ENCODE measurements at places on chromosomes 5 and 9.

- DNase-seq: no peak
These were observed 116.7 kb downstream of the WNK2 start for GRCh38 chr9:93300585-93301081.

DNA sequence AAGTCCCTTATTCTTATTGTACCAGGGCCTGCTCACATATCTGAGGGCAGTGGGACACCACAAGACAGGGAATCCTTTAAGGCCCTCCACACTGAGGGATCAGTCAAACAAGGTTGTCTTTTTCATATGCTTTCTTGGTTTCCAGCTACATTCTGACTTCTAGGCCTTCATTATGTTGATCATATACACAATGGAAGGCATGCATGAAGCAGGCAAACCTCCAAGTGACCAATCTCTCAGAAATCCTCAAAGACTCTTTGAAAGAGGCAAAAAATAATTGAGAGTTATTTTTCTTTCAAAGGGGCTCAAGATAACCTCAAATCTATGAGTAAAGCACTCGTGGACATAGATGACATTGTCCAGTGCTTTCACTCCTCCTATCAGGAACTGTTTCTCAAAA is 1195.9 kb upstream of the ACO1 start:
- DNase-seq: no peak

GRCh38 chr9:80957801-80958200 is 731.5 kb downstream of the TLE1 start:
- no peak for DNase-seq

DNA sequence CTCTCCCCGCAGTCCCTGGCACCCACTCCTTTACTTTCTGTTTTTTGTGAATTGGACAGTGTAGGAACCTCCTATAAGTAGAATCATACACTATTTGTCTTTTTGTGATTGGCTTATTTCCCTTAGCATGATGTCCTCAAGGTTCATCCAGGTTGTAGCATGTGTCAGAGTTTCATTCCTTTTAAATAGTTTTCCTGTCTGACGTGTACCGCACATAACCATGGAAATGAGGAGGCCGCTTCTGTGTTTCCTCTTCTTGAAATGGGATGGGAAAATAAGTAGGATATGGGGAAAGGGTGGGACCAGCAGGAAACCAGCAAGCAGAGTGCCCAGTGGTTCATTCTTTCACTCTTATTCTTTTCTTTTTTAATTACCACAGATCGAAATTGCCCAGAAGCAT is 72.6 kb upstream of the ENTREP1 start:
- no peak for DNase-seq

- no peak for DNase-seq
These were observed 1.0 kb downstream of the CERT1 start for GRCh38 chr5:75510417-75510835.

DNA sequence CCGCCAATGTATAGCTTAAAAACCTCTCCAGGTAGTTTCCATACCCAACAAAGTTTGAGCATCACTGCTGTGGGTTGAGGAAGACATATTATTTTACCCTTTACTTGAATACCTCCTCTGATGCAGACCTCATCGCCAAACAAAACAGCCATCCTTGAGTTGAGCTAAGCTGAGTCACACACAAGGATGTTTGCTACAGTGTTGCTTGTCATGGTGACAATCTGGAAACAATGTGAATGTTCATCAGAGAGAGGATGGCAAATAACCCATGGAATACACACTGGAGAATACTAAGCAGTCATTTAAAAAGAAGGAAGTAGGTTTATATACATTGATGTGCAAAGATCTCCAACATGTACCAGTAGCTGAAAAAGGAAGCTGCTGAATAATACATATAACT is 41.1 kb upstream of the TCF7 start:
- no peak for DNase-seq

GRCh38 chr5:39521098-39521860 is 96.5 kb upstream of the DAB2 start:
- DNase-seq: no peak

GRCh38 chr5:136037001-136037705 is 8.4 kb downstream of the TGFBI start:
- DNase-seq: peak; percentile 64

DNA sequence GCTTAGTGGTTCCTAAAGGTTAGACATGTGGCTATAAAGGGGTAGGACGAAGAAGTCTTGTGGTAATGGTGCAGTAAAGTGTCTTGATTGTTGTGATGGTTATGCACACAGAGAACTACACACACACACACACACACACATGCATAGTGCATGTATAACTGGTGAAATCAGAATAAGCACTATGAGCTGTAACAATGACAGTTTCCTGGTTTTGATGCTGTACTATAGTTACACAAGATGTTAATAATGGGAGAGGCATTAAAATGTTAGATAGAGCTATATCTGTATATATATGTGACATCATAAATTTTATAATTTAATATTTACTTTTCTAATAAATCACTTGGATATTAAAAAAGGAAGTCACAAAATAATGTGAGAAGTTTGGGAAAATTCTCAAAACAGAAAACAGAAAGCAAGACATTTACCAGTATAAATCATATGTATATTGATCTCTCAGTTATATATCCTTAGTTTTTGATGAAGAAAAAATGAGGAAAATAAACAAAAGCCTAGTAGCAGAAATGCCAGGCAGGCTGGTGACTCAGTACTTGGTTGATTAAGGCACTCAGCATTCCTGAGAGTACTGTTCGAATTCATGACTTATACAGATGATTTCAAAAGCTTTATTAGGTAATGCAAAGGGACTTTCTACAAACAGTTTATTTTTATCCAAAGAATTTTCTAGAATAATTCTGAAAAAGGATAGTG is 350.5 kb upstream of the DAB2 start:
- no peak for DNase-seq

- DNase-seq: no peak
These were observed 464.5 kb upstream of the RGMB start for GRCh38 chr5:98308960-98309359.

DNA sequence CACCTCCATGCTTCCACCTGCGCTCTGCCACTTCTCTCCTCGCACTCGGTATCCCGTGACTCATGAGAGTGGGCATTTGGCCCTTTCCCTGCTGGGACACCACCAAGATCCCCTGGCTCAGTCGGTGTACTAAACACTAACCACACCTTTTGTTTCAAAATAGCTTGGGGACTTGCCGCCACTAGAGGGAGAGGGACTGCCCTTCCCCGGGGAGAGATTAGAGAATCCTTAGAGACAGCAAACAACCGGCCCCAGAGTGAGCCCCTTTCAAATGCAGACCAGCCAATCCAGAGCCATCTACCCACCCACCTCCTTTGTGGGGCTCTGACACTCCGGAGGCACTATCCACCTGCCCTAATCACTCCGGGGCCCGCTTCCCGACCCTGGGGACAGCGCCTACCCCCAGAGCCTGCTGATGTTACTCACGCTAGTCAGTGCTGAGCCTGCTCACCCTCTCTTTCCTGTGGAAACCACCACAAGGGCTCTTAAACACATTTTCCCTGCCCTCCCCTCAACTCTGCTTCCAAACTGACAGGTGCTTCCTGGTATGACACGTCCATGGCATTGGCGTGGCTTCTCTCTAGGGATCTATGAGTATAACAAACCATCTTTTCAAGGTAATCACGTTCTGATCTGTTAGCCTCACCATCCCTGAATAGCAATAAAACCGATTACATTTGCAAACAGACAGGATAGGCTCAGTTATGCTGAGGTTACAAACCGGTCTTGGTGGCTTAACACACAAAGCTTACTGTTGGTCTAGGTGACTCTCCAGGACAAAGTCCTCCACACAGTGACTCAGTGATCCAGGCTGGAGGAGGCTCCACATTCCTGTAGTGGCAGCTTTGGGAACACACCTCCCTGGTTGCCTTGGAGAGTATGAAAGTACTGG is 180.1 kb upstream of the MVB12B start:
- no peak for DNase-seq

DNA sequence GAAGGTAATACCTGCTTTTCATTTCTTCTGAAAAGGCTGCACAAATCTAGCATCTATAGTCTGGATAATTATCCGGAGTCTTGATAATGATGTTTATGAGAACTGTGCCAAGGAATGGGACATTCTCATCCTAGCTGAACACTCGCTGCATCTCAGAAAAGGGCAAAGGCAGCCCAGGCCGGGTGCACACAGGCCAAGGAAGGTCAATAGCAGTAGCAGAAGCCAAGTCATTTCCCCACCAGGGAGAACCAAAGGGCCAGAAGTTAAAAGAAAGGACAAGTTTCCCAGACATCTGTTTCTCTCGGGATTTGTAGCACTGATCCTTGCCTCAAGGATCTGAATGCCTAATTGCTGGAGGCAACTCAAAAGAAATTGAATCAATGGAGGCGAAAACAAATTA is 66.1 kb upstream of the ANKRD55 start:
- no peak for DNase-seq

GRCh38 chr9:23783509-23783908 is 42.5 kb downstream of the ELAVL2 start:
- no peak for DNase-seq

GRCh38 chr9:136757328-136757727 is 715 bp downstream of the LCN8 start:
- DNase-seq: no peak

- DNase-seq: no peak
These were observed 23.4 kb downstream of the NREP start for GRCh38 chr5:111733571-111733970.

- DNase-seq: no peak
These were observed 12.6 kb downstream of the QSOX2 start for GRCh38 chr9:136232969-136233368.

DNA sequence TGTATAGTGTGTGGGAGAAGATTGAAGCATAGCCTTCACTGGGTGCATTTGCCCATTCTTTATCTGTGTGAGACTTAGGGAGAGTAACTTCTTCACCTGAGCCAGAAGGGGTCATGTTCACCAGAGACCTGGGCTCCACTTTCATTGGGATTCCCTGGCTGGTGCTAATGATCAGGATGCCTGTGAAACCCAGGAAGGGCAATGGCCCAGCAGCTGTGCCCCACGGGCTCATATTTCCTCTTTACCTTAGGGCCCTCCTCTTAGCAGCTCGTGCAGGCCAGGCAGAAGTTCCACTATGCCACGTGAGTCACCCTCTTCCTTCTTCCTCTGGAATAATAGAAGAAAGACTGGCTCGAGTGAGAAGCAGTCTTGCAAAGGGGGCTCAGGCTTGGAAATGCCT is 5.0 kb downstream of the PPARGC1B start:
- DNase-seq: peak; percentile 44

DNA sequence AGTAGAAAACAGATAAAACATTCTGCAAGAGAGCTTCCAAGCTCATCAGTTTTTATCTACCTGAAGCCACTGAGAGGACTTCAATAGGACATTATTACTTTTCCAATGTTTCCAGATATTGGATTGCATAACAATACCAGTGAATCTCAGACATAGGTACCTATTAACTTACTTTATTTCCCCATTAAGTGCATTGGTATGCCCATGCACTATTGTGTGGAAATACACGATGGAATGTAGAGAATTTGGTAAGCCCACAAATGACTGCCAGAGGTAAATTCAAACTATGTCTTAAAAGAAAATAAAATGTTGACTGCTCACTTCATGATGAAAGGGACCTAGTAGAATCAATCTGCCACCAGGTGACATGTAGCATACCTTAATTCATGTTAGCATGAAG is 48.1 kb upstream of the PRR16 start:
- no peak for DNase-seq

GRCh38 chr5:118590806-118591205 is 397.5 kb downstream of the DTWD2 start:
- no peak for DNase-seq

DNA sequence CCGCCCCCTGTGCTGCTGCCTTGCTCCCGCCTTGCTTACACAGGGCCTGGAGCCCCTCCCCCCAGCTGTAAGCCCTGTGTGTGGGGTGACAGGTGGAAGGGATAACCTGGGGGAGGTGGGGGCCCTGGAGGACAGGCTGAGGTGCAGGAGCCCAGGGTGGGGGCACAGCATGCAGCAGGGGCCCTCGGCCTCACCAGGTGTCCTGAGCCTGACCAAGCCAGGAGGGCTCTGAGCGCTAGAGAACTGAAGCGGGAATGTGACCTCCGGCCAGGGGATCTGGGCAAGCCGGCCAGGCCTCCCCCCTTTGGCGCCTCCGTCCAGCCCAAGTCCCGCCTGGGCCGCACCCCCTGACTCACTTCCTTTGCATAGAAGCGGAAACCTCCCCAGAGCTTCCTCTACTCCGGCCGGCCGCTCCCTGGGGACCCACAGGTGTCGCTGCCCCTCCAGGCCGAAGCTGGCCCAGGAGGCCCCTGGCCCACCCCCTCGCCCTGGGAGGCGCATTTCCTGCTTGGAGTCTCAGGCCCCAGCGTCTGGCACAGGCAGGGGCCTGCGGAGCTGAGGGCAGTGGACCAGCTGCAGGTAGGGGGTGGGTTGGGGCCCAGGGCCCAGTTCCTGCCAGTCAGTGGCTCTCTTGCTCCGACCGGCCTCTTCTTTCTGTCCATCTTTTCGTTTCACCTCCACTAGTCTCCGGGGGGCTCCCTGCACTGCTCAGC is at the start of gene TOR4A:
TOR4A (plus strand) TSS at position 398 of the 713 bp plus-strand sequence. CDS start 964 bp downstream, outside the sequence.
- DNase-seq: peak; percentile 86

- DNase-seq: no peak
These were observed 9.5 kb downstream of the ZNF367 start for GRCh38 chr9:96408409-96409280.

DNA sequence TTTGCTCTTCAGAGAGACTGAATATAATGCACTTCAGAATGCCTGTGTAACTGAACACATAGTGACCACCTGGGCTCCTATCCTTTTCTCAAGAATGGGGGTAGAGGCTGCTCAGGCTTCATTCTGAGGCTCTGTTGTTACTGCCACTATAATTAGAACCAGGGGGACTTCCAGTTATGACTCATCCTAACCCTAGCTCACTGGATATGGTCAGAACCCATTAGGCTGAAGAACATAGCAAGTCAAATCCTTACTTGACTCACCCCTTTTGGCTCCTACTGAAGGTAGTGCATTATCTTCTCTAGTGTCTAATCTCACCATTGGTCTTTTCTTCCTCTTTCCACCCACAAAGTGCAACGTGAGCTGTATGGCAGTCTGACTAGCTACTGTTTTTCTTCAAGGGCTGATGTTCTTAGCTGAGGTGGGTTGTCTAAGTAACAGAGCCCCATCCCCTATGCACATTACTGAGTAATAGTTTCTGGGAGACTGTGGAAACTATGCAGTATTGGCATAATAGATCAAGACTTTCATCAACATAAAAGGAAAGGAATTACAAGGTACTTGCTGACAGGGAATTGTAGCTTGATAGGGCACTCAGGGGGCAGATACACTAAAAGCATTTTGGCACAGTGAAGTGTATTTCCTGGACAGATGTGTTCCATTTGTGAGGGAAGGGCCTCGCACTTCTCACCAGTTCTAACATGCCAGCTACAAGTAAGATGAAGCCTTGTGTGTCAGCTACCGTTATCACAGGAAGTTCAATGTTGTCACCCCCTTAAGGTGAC is 431.0 kb upstream of the MEF2C start:
- peak; percentile 24 for DNase-seq

GRCh38 chr9:131290036-131290766 is 678 bp downstream of the PLPP7 start:
- peak; percentile 61 for DNase-seq

DNA sequence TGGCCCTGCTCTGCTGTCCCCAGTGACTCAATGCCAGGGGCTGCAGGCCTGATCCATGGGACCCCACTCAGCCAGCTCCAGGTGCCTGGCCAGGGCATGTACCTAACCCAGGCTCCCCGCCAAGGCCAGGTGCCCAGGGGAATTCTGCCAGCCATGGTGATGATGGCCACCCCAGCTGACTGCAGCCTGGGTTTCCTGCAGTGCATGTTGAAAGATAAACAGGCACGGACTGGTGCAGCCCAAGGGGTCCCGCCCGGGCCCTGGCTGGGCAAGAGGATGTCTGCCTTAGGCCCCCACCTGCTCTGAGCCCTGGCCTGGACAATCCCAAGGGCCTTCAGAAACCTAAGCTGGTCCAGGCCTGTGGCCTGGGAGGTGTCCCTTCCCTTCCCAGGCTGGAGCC is 1.2 kb downstream of the ABCA2 start:
- DNase-seq: no peak

- no peak for DNase-seq
These were observed 775.6 kb downstream of the NR2F1-AS1 start for GRCh38 chr5:92805446-92805845.

All from femur (tissue), 1 donor.